ENCODE measurements at places on chromosomes 2 and 18.

GRCh38 chr18:36527740-36528455, 230.4 kb downstream of the FHOD3 start:
- H3K27me3 ChIP-seq, result no peaks in the 10 kb centered on the region
- no peaks in the 10 kb centered on the region for H3K4me1 ChIP-seq
- H3K4me3 ChIP-seq, result no peak overlapping the region
- no peak for DNase-seq
- no peaks in the 10 kb centered on the region for H3K36me3 ChIP-seq

- no peaks in the 10 kb centered on the region for H3K36me3 ChIP-seq
- H3K4me3 ChIP-seq, result peak overlapping the region; percentile 41
- peaks cover 11% of the 10 kb centered on the region for H3K4me1 ChIP-seq
- H3K27ac ChIP-seq, result peak overlapping the region; percentile 61
Observed at GRCh38 chr2:48414980-48415835, 114.7 kb upstream of the STON1 start.

GRCh38 chr2:101361522-101361921, 25.8 kb downstream of the CREG2 start:
- H3K27ac ChIP-seq, result no peak overlapping the region
- H3K4me3 ChIP-seq, result no peak overlapping the region
- H3K27me3 ChIP-seq, result peaks cover 46% of the 10 kb centered on the region
- H3K36me3 ChIP-seq, result no peaks in the 10 kb centered on the region

DNA sequence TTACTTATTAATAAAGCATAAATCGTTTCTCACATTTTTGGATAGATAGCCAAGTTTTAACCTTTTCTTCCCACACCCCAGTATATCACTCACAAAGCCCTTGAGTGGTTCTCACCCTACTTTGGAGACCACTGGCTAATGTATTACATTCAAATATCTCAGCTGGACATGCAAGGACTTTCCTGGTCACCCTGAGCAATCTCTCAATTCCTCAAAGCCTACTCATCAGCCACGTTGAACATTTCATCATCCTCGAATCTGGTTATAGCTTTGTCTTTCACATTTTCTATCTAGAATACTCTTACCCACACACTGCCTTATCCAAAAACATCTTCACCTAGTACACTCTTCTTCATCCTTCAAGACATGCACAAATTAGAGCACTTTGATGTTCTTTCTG, 71.1 kb upstream of the MAPRE2 start:
- H3K36me3 ChIP-seq, result no peaks in the 10 kb centered on the region
- H3K27me3 ChIP-seq, result peaks cover 45% of the 10 kb centered on the region
- DNase-seq, result no peak
- H3K27ac ChIP-seq, result no peak overlapping the region
- no peak overlapping the region for H3K4me3 ChIP-seq
- H3K4me1 ChIP-seq, result no peaks in the 10 kb centered on the region

DNA sequence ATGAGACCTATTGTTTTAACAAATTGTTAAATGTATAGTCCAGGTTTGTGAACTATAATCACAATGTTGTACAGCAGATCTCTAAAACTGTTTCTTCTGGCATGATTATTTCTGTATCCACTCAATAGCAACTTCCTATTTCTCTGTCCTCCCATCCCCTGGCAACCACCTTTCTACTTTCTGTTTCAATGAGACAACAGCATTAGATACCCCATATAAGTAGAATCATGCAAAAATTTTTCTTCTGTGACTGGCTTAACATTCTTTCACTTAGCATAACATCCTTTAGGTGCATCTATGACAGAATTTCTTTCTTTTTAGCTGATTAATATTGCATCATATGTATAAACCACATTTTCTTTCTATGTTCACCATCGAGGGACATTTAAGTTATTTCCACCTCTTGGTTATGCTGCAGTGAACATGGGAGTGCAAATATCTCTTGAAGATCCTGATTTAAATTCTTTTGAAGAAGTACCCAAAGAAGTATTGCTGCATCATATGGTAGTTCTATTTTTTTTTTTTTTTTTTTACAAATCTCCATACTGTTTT, 713.5 kb downstream of the LRP1B start:
- no peak overlapping the region for H3K4me3 ChIP-seq
- no peaks in the 10 kb centered on the region for H3K27me3 ChIP-seq
- no peak overlapping the region for H3K27ac ChIP-seq
- no peaks in the 10 kb centered on the region for H3K4me1 ChIP-seq
- no peak for DNase-seq
- no peaks in the 10 kb centered on the region for H3K36me3 ChIP-seq

DNA sequence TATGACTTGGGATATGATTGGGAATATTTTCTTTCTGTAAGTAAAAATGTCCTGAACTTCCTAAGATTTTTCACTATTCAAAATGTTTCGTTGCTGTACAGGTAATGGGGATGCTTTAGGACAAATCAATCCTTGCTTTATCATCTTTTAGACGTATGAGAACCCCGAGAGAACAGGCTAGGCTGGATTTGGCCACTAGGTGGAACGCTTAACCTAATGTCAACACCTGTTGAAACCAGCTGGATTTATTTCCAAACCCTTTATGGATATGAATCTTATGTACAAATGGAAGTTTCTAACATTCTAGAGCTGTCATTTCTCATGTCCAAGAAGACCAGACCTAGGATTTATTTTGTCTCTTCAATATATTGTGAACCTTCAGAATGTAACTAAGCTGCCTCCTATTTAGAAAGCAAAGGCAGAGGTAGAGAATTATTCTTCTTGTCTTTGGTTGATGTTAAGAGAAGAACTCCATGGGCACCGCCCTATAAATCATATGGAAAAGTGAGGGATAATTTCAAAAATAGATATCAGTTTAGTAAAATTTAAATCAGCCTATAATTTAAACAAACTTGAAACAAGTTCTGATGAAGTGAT, 96.7 kb downstream of the PMAIP1 start:
- H3K36me3 ChIP-seq, result no peaks in the 10 kb centered on the region
- no peaks in the 10 kb centered on the region for H3K4me1 ChIP-seq
- peak; percentile 72 for DNase-seq
- no peak overlapping the region for H3K27ac ChIP-seq

DNA sequence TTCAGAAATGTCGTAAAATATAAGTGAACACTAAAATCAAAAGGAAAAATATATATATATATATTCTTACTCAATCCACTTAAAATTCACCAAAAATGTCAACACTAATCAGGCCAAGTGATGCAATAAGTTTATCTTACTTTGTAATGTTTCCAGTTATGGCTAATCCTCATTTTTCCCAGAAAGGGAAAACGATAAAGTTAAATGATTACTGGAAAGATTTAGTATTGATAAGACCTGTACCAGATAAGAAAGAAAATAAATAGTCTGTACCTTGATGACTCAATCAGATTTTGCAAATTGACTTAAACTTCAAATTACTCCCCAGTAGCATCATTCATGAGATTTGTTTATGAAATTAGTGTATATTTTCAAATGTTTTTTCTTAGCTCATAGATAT, 407.0 kb downstream of the LRP1B start:
- H3K36me3 ChIP-seq, result no peaks in the 10 kb centered on the region
- no peaks in the 10 kb centered on the region for H3K27me3 ChIP-seq
- no peak overlapping the region for H3K27ac ChIP-seq

DNA sequence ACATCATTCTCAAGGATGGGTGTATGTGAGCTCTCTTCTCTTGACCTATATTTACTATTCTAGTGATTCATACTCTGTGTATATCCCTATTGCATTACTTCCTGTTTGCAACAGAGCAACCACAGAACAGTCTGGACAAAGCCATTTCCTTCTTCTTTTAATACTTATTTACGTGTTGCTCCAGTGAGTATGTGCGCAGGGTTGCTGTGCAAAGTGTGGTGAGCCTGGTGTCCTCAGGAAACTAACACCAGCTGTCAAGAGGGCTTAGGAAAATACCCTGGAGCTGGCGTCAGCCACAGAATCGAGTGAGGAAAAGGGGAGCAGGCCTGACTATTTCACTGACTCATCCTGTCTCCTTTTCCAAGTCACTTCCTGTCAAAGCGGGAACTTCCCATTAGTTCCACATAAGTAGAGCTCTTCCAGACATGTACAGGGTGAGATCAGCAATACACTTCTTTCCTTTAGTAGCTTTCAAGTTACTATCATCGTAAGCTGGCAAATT, 214.1 kb upstream of the COPS8 start:
- no peak overlapping the region for H3K4me3 ChIP-seq
- H3K36me3 ChIP-seq, result no peaks in the 10 kb centered on the region
- no peak for DNase-seq

DNA sequence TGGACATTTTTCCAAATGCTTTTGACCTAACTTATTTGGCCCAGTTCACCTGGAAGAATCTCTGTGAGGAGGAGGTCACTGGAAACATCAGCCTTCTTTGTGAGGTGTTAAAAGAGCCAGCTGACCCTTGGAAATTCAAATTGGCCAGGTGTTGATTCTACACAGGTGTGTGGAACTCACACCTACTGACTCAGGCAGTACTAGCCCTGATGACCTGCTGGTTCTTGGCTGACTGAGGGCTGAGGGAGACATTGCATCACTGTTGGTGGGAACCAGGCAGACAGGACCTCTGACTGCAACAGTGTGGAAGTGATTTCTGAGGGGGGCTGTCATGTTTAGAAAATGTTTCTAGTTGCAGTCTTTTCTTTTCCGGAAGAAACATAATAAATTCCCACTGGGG, 242.2 kb upstream of the LRRTM1 start:
- peak; percentile 79 for DNase-seq
- H3K36me3 ChIP-seq, result no peaks in the 10 kb centered on the region
- H3K4me1 ChIP-seq, result peaks cover 17% of the 10 kb centered on the region
- no peak overlapping the region for H3K4me3 ChIP-seq
- H3K27ac ChIP-seq, result no peak overlapping the region

GRCh38 chr2:177030451-177031105, 182.0 kb upstream of the HNRNPA3 start:
- peaks cover 94% of the 10 kb centered on the region for H3K27me3 ChIP-seq
- H3K27ac ChIP-seq, result peak overlapping the region; percentile 82
- no peak overlapping the region for H3K4me3 ChIP-seq
- no peaks in the 10 kb centered on the region for H3K36me3 ChIP-seq

- no peak overlapping the region for H3K4me3 ChIP-seq
- H3K27ac ChIP-seq, result no peak overlapping the region
- DNase-seq, result no peak
- H3K27me3 ChIP-seq, result no peaks in the 10 kb centered on the region
Observed at GRCh38 chr2:137155356-137156104, 390.2 kb downstream of the THSD7B start.

- no peaks in the 10 kb centered on the region for H3K27me3 ChIP-seq
- no peak overlapping the region for H3K27ac ChIP-seq
- H3K4me1 ChIP-seq, result peaks cover 11% of the 10 kb centered on the region
Observed at GRCh38 chr2:212956665-212957607, 194.5 kb downstream of the IKZF2 start.

Data from endodermal cell (in vitro differentiated cells).